ENCODE measurements at places on chromosomes 1 and 21.

GRCh38 chr1:58251430-58252073 is 295.0 kb downstream of the OMA1 start:
- DNase-seq, result no peak

DNA sequence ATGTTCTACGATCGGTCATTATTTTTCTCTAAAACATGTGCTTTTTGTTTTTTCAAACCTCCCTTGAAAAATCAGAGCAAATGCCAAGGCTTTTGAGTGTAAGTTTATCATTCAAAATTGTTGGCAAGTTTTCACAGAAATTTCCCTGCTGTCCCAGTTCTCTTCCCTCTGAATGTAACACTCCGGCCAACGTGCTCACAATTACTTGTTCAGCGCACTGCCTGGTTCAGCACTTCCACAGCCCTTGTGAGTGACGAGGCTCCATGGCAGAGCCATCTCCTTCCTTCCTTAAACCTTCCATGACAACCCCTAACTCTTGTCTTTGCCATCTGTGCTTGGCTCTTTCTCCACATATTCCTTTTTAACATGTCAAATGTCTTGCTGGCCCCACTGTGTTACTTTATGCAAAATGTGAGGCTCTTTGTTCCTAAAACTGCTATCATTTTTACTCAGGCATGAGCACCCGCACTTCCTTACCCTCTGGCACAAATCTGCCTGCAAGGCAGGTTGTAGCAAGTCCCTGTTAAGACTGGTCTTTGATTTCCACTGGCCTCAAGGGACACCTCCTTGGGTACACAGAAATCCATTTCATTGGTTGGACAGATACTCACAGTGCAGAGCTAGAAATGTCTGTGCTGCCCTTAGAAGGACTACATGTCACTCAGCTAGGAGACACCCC is 142.8 kb downstream of the HUNK start:
- DNase-seq, result no peak

DNA sequence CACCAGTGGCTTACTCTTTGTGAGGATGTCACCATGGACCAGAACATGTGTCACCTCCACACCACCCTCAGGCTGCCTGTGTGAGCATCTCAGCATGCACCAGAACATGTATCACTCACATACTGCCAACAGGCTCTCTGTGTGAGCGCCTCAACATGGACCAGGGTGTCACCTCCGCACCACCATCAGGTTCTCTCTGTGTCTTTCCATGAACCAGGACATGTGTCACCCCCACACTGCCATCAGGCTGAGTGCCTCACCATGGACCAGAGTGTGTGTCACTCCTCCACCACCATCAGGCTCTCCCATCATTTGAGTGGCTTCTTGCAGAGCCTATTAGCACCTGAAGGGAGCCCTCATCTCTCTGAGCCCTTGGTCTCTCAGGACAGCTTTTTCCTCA is 125.2 kb downstream of the ZNF648 start:
- peak; percentile 5 for DNase-seq

GRCh38 chr1:54585181-54586066 is 37.4 kb downstream of the ACOT11 start:
- no peak for DNase-seq

DNA sequence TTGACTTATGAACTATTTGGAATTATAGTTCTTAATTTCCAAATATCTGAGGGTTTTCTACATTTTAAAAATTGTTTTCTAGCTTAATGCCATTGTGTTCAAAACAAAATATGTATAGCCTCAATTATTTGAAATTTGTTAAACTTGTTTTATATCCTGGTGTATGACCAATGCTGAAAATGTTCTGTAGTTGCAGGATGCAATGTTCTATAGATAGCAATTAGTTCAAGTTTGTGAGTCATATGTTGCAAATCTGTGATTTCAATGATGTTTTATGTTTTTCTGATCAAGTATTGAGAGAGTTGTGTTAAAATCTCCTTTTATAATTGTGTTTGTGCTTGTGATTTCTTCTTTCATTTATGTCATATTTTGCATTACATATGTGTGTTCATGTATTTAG is 517.5 kb downstream of the ADGRL2 start:
- no peak for DNase-seq

DNA sequence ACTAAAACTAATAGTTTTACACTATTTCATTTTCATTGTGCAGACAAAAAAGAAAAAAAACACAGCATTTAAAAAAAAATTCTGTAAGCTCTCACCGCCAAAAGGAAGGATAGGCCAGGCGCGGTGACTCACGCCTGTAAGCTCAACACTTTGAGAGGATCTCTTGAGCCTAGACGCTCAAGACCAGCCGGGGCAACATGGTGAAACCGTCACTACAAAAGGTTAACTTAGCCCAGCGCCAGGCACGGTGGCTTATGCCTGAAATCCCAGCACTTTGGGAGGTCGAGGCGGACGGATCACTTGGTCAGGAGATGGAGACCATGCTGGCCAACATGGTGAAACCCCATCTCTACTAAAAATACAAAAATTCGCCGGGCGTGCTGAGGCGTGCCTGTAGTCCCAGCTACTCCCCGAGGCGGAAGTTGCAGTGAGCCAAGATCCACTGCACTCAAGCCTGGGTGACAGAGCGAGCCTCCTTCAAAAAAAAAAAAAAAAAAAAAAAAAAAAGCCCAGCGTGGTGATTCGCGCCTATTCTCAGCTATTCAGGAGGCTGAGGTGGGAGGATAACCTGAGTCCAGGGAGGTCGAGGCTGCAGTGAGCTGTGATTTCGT is 14.3 kb upstream of the SPEN start:
- no peak for DNase-seq

GRCh38 chr21:45287438-45288391 is at the start of gene POFUT2:
TSS of gene POFUT2 (minus strand) at chr21:45287895. CDS start at chr21:45287871, 24 bp downstream.
- peak; percentile 98 for DNase-seq

- DNase-seq, result no peak
Observed at GRCh38 chr1:172477741-172478140, 33.9 kb upstream of the PIGC start.

DNA sequence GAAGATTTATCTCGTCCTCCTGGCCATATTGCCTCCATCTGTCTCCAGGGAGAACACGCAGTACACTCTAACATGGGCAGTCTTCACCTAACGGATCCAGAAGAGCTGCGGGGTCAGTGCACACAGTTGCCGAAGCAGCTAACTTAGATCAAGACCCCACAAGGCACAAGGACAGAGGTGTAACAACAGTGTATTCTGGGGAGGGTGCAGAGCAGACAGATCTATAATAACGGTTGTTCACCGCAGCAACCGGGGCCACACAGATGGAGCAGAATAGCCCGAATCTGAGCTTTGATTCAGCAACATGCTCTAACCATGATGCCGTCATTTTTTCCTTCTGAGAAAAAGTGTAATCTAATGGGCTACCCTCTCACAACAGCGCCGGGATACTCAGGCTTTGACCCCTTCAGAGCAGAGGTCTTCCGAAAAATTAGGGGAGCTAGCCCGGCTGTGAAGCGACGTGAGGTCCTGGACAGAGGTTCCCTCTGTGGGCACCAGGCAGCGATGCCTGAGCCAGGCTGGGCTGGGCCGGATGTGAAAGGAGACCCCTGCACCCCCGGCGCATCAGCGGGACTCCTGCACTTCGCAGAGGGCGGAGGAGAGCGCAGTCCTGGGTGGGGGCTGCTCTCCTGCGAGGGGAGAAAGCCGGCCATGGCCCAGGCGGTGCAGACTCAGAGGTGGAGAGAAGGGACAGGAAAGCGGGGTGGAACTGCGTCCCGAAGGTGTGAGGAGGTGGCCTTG is 57.5 kb downstream of the BCL9 start:
- DNase-seq, result no peak

DNA sequence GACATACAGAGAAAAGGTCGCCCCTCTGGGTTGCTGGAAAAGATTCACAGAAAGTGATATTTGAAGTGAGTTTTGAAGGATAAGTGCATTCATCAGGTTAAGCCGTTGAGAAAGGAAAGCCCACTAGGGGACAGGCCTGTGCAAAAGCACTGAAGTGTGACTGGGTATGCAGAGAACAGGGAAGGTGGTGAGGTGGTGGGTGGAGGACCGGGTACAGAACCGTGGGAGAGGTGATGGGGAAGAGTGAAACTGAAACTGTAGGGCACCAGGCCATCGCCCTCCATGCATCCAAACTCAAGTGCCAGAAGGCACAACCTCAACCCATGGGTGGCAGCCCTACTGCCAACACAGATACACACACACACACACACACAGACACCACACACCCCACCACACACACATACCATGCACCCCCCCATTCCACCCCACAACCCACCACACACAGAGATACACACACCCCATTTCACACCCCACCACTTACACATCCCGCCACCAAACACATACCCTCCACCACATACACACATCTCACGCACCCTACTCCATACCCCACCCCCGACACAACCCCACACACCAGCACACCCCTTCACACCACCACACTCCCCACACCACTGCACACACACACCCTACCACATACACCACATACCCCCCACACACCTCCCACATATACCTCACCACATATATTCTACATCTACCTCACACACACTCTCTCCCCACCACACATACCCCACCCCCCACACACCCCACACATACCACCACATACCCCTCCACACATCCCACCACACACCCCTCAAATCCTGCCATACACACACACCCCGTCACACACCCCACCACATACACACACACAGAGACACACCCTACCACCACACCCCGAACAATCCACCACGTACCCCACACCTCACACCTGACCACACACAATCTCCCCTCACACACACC is 59.0 kb downstream of the TSEN15 start:
- no peak for DNase-seq

DNA sequence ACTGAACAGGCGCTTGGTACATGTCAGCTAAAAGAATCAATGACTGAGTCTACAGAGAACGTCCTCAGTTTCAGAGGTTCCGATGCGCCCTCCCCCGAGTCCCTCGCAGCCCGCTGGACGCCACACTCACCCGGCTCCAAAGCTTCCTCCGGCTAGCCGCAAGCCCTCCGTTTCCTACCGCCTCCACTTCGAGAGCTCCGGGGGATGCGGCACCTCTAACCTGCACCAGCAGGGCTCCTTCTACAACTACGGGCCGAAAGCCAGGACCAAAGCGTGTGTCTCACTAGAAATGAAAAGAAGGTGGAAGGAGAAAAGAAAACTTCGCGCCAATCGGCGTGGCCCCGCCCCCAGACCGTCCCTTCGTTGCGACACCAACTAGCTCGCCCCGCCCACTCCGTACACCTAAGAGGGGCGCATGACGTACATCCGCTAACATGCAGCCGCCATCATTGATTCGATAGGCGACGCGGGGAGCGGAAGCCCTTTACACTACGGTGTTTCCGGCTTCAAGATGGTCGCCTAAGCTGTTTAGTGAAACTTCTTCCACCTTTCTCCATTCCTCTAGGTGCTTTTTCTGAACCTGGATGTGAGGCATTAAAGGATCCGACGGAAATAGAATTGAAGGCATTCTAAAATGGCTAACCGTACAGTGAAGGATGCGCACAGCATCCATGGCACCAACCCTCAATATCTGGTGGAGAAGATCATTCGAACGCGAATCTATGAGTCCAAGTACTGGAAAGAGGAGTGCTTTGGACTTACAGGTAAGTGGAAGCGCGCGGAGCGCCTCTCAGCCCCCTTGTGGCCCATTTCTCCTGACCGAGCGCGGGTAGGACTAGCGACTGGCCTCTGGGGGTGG is at the start of the genes ORC1 and PRPF38A:
Gene ORC1 (minus strand): TSS at position 308 of the 859 bp plus-strand sequence. CDS start 2,200 bp downstream, outside the sequence.
Gene PRPF38A (plus strand): TSS at position 487 of the 859 bp plus-strand sequence. CDS start 148 bp downstream, at position 635.
- peak; percentile 99 for DNase-seq

GRCh38 chr1:34656299-34656698 is 98.5 kb upstream of the GJB5 start:
- DNase-seq, result no peak

GRCh38 chr1:99646868-99647267 is 955 bp downstream of the PALMD start:
- DNase-seq, result no peak

DNA sequence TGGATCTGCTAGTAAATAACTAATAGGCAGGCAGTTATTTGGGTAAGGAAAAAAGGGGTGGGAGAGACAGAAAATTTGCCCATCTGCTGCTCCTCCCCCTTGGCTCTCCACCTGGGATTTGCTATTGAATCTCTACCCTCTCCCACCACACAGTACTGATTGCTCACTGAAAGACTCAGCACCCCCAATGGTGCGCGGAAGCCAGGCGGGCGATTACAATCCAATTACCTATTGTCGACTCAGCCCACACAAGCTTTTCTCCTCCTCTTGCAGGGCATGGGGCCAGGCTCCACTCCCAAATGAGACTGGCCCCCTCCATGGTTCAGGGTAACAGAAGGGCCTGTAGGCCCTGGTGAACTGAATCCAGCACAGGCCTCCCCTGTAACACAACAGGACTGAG is 2.7 kb upstream of the HMGN2 start:
- no peak for DNase-seq

DNA sequence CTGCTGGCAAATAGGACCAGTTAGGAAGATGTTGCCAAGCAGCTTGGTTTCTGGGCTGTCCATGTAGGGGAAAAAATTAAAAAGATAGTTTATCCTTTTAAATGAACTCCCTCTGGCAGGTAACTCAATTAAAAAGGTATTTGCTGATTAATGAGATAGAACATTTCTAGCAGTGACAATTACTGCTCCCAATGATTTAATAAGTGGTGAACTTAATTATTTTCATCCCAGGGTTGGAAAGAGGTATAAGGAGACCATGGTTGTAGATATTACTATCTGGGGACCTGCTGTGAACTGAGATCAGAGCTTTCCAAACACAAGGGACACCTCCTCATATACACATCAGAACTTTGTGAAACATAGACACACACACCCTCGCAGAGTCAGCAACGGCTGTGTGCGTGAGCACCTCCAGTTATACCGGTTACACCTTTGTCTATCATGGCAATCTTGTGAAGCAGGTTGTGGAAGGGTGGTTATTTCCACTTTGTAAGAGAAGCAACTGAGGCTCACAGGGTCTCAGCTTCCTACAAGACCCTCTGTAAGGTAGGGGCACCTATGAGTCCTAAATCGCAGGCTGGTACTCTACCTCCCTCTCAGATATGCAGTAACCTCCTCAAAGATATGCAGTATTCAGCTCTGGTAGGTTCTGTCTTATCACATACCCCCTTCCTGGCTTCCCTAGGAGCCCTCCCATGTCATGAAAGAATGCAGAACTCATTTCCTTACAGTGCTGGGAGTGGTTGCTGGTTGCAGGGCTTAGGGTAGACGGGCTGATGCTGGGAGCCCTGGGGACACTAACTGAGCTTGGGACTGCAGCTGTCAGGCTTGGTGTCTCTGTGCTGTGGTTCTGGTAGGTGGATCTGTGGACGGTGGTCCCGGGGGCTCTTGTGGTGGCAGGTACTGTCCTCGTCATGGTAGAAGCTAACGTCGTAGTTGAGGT is 18.5 kb upstream of the MAGOH start:
- DNase-seq, result no peak

DNA sequence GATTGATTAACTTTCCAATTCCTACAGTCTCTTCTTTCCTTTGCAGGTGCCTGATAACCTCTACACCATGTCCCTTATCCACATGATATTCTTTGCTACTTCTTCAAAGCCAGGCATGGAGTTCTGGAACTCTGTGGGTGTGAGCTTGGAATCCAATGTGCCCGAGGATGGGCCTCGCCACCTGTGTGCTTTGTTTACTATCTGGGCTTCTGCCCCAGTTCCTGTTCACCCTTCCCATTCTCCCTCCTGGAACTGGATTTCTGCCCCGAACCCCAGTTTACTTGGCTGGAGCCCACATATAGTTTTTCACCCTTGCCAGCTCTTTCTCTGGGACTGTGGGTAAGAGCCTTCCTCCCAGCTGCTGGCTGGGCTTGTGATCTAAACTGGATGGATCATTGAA is 75.2 kb upstream of the AK4 start:
- DNase-seq, result no peak

- peak; percentile 18 for DNase-seq
Observed at GRCh38 chr1:244863491-244864252, 671 bp downstream of the HNRNPU start.

- no peak for DNase-seq
Observed at GRCh38 chr1:225396357-225396756, 31.5 kb downstream of the LBR start.

GRCh38 chr1:193542690-193543089 is 356.3 kb upstream of the B3GALT2 start:
- DNase-seq, result no peak

Data from stimulated activated CD4-positive, alpha-beta T cell treated with anti-CD3 and anti-CD28 coated beads, TNF-alpha, amount 100 ng/mL, for 24 hours (primary cell).